AG04450 (cell line): ENCODE measurements at places on chromosomes 2 and 18.

- peak; percentile 72 for DNase-seq
Observed at GRCh38 chr2:215728504-215729065, 284.8 kb downstream of the MREG start.

DNA sequence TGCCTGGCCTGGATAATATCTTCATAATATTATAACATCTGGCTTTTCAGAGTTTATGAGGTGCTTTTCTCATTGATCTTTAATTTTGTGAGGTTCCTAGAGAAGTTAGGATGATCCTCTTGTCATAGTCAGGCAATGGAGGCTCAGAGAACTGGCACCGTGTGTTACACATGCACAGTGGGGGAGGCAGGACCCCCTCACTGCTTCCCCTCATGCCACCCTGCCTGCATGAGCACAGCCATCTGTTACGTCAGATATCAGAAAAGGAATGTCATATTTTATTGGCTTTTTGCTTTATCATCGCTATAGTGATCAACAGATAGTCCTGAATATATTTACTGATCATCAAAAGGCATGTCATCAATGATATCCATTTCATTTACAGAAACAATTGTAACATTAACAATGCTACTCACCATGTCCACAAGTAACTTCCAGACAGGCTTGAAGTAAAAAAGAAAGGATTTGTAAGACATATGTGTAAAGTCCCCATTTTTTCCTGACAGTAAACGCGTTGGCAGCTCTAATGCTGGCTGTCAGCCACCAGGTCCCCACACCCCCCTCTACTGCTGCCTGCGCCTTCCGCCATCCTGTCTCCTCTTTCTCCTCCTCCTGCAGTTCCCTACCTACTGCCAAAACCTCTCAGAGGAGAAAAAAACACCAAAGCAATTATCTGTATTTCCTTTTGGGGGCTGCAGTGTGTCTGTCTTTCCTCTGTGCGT is 18.8 kb downstream of the ENOSF1 start:
- no peak for DNase-seq

DNA sequence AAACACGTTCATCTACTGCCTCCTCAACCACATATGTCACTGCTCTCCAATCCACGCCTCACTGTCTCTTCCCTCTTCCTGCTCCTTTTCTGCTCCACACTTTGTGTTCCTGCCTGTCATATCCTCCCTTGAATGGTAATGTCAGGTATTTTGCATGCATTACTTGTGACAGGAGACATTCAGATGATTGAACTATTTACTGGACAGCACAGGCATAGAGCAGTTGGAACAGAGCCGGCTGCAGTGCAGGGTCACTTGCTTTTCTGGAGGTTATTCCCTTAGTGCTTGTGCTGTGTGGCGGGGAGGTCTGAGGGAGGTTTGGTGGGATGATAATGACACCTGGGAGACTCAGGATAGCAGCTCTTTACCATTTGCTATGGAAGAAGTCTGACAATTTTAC is 93.8 kb downstream of the LTBP1 start:
- DNase-seq: no peak

DNA sequence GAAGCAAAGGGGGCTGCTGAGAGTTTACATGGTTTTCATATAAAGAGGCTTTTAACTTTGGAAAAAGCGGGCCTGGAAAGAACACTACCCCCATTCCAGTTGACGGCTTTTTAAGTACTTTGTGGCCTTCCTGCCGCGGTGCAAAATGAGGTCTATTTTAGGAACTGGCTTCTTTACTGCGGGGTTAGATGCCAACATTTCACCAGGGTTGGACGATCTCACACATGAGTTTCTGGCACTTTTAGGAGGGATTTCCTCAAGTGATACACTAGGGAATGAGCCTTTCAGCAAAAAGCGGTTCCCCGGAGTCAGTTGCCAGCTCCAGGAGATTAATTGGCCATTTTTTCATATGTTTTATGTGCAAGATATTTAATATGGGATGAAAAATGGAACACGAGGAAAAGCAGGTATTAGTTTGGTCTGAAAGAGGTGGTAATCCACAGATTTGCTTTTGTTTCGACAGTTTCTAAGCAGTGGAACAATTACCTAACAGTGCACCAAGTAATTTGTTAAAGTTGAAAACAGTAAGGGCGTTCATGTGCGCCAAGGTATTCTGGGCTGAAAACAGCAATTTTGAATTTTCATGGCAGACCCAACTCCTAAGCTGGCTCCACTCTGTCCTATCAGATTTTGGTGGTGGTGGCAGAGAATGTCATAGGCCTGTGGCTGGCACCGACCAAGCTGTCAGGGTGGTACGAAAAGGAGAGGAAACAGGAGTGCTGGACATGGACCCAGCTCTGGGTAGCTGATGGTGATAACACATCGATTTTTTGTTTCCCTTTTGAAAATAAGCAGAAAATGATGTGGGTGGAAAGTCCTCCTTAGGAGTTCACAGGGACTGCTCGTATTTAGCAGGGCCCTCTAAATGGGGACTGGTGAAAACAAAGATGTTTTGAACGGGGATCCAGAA is 55.6 kb upstream of the FZD5 start:
- no peak for DNase-seq

DNA sequence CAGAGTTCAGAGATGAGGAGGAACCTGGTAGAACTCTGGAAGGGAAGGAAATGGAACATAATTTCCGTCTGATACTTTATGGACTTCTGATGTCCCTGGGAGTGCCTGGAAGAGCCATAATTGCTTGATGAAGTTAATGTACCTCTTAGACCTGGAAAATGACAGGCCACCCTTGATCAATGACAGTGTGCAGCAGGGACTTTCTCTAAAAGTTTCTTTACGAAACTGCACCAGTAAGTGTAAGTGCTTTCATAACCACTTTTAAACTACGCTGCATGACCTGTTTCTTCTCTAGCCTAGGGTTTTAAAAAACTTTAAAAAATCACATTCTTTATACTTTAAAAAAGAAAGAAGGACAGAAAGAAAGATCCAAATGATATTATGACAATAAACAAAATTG is 164.5 kb downstream of the LPIN1 start:
- DNase-seq: no peak

DNA sequence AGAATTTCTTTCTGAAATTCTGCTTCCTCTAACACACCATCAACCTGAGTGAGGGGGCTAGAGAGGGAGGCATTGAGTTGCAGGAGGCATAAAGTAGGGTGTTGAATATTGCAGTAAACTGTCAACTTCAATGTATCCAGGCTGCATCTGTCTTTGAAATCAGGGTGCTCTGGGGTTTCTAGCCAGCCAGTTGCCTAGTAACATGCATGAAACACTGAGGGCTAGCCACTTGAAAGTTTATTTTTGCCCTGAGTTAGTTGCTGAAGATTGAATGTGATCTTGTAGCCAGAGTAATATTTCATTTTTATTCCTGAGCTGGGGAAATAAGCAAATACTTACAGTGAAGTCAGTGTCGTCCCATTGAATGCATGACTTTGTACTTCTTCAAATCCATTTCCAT is 41.9 kb downstream of the LHCGR start:
- no peak for DNase-seq

GRCh38 chr2:122236152-122236874 is 480.9 kb downstream of the TSN start:
- DNase-seq: no peak

GRCh38 chr2:230459216-230459615 is 43.2 kb downstream of the SP100 start:
- no peak for DNase-seq

DNA sequence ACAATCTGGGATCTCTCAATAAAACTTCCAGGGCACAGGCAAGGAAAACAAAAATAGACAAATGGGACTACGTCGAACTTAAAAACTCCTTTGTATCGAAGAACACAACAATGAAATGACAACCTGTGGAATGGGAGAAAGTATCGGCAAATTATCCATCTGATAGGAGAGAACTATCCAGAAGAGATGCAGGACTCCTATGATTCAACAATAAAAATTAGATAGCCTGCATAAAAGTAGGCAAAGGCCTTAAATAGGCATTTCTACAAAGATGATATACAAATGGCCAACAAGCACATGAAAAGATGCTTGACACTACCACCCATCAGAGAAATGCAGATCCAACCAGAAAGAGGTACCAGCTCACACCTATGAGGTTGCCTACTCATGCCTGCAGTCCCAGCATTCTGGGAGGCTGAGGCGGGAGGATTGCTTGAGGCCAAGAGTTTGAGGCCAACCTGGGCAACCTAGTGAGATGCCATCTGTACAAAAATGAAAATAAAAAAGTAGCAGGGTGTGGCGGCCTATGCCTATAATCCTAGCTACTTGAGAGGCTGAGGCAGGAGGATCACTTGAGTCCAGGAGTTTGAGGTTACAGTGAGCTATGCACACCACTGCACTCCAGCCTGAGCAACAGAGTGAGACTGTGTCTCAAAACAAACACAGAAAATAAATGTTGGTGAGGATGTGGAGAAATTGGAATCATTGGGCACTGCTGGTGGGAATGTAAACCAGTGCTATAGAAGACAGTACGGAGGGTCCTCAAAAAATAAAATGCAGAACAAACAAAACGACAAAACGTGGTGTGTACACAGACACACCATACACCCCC is 21.6 kb downstream of the TWIST2 start:
- no peak for DNase-seq

DNA sequence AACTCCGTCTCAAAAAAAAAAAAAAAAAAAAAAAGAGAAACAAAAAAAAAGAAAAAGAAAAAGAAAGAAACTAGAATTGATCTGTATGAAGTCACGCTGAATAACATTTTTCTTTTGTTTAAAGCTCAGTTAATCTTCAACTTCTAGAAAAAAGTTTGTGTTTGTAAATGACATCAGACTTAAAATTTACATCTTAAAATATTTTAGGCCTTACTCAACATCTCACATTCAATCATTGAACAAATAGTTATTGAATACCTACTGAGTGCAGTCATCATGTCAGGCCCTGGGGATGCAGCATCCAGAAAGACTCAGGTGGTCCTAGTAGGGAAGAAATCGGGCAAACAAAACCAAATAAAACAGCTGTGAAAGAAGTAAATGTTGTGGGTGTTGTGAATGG is 292.3 kb upstream of the FANCL start:
- DNase-seq: no peak

- DNase-seq: peak; percentile 61
Observed at GRCh38 chr2:240916571-240917008, 10.5 kb downstream of the CROCC2 start.
